ENCODE measurements at places on chromosomes 12 and 14. TPM values are rescaled to one million over a fixed set of nuclear protein-coding genes. Genes with fewer than 3 reads are reported as not detected.

DNA sequence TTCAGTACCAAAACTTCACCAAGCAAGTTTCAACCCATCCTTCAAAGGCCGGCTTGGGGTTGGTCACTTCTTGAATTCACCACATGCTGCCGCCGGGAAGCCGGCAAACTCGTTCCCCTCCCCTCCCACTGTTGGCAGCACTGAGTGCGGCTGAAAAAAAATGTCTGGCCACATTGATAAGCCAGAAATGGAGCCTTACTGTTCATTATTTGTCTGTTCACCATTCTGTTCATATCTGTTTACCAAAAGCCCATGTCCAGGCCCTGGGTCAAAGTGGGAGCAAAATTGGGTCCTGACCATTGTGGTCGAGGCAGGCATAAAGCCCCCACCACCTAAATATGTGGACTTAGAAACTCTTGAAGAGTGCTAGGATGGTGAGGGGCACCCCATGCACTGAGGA lies 7.3 kb upstream of the HSP90AA1 start:
- no peaks in the 10 kb centered on the region for H3K36me3 ChIP-seq
- no peak overlapping the region for H3K4me3 ChIP-seq
- H3K4me1 ChIP-seq = peaks cover 3% of the 10 kb centered on the region
- DNase-seq = no peak
- no peak overlapping the region for H3K27ac ChIP-seq
- no peaks in the 10 kb centered on the region for H3K27me3 ChIP-seq

The PTPRB gene
- total RNA-seq = 77.5 TPM

The CCDC197 gene
- not detected for total RNA-seq

- no peaks in the 10 kb centered on the region for H3K4me1 ChIP-seq
- no peaks in the 10 kb centered on the region for H3K27me3 ChIP-seq
- H3K27ac ChIP-seq = no peak overlapping the region
- DNase-seq = no peak
- H3K36me3 ChIP-seq = no peaks in the 10 kb centered on the region
Observed at GRCh38 chr12:80364056-80364455, 80.0 kb upstream of the PTPRQ start.

DNA sequence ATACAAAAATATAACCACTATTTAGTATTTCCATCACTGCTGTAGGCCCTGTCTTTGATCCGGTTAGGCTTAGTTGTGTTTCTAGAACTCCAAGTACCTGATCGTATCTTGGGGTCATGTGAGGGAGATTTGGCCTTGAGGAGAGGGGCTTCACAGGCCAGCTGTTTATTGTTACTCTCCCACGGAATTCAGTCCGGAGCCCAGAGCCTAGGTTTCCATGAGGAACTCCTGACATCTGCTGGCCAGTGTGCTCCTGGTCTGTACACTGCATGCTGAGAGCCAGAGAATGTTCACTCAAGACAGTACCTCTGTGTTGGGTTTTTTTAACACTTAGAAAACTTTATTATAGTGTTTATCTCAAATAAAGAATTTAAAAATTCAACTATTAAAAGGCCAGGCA lies 341.0 kb upstream of the TMEM132C start:
- H3K27me3 ChIP-seq = no peaks in the 10 kb centered on the region
- no peak overlapping the region for H3K27ac ChIP-seq
- no peaks in the 10 kb centered on the region for H3K36me3 ChIP-seq
- DNase-seq = no peak
- H3K4me3 ChIP-seq = no peak overlapping the region

The KLHL33 gene
- total RNA-seq = not detected

DNA sequence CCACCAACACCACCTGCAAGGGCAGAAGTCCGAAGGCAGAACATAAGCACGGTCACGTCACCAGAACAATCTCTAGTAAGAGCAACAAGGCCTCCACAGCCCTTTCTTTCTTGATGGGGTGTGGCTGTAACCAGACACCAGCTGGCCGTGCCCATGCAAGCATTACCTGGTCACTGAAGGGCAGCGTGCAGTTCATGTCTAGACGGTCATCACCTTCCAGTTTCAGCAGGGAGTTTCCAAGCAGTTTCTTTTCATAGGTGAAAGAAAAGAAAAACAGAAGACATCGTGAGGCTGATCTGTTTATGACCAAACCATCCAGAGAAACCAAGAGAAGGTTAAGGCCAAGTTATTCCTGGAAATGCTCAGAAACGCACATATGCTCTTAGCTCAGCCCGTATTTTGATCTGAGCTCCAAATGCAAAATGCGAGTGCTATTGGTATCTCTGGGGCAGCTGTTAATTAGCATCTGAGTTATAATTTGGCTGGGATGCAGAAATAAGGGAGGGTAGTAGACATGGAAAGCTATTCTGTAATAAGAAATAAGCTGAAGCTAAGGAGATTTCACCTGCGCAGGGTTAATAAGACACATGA lies 42.5 kb downstream of the PRKAB1 start:
- H3K4me3 ChIP-seq = no peak overlapping the region
- peak; percentile 91 for DNase-seq
- peaks cover 7% of the 10 kb centered on the region for H3K4me1 ChIP-seq
- H3K36me3 ChIP-seq = no peaks in the 10 kb centered on the region

The DNAI7 gene
- 0.72 TPM for total RNA-seq

GRCh38 chr12:131577766-131578165 lies 133.1 kb upstream of the SFSWAP start:
- no peaks in the 10 kb centered on the region for H3K27me3 ChIP-seq
- no peak overlapping the region for H3K27ac ChIP-seq
- no peak overlapping the region for H3K4me3 ChIP-seq
- no peaks in the 10 kb centered on the region for H3K4me1 ChIP-seq

DNA sequence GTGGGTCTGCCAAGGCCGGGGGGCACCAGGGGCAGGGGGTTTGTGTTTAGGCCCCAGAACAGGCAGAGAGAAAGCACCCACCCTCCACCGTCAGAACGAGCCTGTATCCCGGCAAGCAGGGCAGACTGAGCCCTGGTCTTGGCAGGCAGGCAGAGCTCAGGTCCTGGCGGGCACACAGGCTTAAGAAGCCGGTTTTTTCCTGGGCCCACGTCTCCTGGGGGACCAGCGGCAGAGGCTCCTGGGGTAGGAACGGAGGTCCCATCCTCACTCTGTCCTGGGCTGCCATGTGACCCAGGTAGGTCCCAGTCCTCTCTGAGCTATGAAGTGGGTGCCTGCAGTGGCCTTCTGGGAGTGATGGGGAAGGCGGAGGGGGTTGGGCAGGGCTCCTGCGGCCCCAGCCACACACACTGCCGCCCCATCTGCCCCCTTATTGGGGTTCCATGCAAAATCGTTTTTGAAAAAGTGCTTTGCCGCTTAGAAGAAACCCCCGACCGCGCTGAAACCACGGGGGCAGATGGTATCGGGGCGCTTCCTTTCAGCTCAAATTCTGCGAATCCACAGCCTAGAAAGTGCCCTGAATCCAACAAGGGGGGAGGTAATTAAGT lies 24.2 kb downstream of the SH2B3 start:
- no peaks in the 10 kb centered on the region for H3K27me3 ChIP-seq
- DNase-seq = no peak
- no peaks in the 10 kb centered on the region for H3K36me3 ChIP-seq
- H3K27ac ChIP-seq = peak overlapping the region; percentile 89
- H3K4me1 ChIP-seq = peaks cover 83% of the 10 kb centered on the region
- H3K4me3 ChIP-seq = no peak overlapping the region

- H3K27ac ChIP-seq = no peak overlapping the region
- H3K27me3 ChIP-seq = no peaks in the 10 kb centered on the region
- H3K4me1 ChIP-seq = no peaks in the 10 kb centered on the region
- no peak for DNase-seq
Observed at GRCh38 chr12:95986635-95987570, 9.2 kb downstream of the HAL start.

DNA sequence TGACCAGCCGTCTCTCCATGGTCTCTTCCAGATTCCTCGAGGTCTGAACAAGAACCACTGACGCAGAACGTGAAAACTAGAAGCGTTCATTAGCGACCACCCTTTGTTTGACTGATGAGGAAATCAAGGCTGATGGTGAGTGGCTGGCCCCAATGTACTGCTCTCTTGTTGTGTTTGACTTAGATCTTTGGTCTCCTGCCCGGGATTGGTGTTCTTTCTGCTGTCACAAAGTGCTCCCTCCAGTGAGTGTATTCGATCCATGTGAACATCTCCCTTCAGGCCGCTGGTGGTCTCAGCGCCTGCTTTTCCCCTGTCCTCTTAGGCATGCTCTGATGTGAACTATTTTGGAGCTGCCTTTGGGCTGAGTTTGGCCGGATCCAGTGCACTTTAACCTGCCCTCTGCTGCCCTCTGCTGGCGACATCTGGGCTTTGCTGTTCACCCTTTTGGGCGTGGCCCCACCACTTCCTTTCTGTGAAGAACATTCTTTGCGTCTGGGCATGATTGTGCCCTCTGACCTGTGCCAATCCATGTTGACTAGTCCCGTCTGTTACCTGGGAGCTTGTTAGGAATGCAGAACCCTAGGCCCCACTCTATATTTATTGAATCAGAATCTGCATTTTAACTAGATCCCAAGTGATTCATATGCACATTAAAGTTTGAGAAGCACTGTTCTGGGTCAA lies 279.1 kb downstream of the TTC6 start:
- no peaks in the 10 kb centered on the region for H3K36me3 ChIP-seq
- no peaks in the 10 kb centered on the region for H3K27me3 ChIP-seq
- no peaks in the 10 kb centered on the region for H3K4me1 ChIP-seq

DNA sequence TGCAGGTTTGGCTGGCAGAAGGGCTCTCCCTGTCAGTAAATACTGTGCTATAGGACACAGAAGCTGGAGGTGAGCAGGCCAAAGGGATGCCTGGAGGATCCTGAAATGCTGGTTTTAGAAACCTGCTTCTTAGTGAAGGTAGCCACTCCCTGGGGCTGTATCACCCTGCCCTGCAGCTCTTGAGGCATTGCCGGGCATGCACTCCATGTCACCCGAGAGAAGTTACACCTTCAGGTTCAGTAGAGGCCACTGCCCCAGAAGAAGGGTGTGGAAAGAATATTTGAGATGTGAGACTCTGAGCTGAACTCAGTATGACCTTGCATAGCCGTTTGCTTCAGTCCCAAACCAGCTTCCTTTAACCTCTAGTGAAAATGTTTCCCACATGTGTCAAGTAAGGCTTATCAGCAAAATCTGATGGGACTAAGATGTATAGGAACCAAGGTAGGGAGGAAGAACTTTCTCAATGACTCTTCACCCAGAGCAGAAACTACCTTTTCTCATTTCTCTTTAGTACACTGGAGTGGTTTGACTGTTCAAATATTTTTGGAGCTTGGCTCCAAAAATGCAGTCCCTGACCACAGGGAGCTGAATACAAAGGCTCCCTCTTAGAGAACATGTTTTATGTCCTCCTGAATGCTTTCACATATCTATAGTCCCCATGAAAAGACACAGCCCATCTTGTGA lies 164.5 kb upstream of the DYRK2 start:
- H3K4me3 ChIP-seq = no peak overlapping the region
- H3K27me3 ChIP-seq = no peaks in the 10 kb centered on the region
- H3K4me1 ChIP-seq = peaks cover 9% of the 10 kb centered on the region
- no peak for DNase-seq
- no peak overlapping the region for H3K27ac ChIP-seq

GRCh38 chr14:100577986-100578431 lies 9.2 kb downstream of the BEGAIN start:
- H3K36me3 ChIP-seq = no peaks in the 10 kb centered on the region
- no peaks in the 10 kb centered on the region for H3K4me1 ChIP-seq
- DNase-seq = no peak
- H3K27me3 ChIP-seq = no peaks in the 10 kb centered on the region
- no peak overlapping the region for H3K4me3 ChIP-seq

GRCh38 chr14:81331229-81332021 lies 68.7 kb downstream of the STON2 start:
- DNase-seq = no peak
- H3K27me3 ChIP-seq = no peaks in the 10 kb centered on the region
- no peak overlapping the region for H3K27ac ChIP-seq
- H3K4me3 ChIP-seq = no peak overlapping the region

GRCh38 chr12:56749853-56750252 lies 2.3 kb downstream of the PRIM1 start:
- no peak for DNase-seq
- H3K4me1 ChIP-seq = peaks cover 21% of the 10 kb centered on the region
- peak overlapping the region; percentile 25 for H3K27ac ChIP-seq
- no peak overlapping the region for H3K4me3 ChIP-seq
- H3K36me3 ChIP-seq = peaks cover 22% of the 10 kb centered on the region

DNA sequence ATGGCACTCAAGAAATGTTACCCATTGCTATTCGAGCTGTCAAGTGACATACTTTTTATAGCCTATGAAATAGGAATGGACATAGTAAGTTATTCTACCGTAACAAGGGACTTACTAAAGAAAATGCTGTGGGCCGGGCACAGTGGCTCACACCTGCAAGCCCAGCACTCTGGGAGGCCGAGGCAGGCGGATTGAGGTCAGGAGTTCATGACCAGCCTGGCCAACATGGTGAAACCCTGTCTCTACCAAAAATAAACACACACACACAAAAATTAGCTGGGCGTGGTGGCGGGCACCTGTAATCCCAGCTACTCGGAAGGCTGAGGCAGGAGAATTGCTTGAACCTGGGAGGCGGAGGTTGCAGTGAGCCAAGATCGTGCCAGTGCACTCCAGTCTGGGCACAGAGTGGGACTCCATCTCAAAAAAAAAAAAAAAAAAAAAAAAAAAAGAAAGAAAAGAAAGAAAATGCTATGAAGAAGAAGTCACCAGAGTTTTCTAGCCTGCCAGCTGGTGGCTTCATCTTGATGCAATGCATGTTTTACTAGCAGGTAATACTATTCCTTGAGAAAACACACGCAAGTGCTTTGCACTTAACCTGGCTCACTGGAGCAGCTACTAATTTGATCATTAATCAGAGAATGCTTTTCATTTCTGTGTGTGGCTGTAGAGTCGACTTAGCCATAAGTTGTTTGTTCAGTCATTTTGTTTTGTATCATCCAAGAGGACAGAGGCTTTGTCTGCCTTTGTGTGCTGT lies 166.7 kb upstream of the MYL2 start:
- no peak overlapping the region for H3K27ac ChIP-seq
- no peaks in the 10 kb centered on the region for H3K4me1 ChIP-seq
- H3K27me3 ChIP-seq = no peaks in the 10 kb centered on the region
- H3K36me3 ChIP-seq = no peaks in the 10 kb centered on the region

The PPM1H gene
- 14.2 TPM for total RNA-seq

The BCL11B gene
- total RNA-seq = 4.5 TPM

- no peak overlapping the region for H3K4me3 ChIP-seq
- no peaks in the 10 kb centered on the region for H3K27me3 ChIP-seq
- H3K4me1 ChIP-seq = no peaks in the 10 kb centered on the region
Observed at GRCh38 chr12:120206228-120206627, 5.3 kb upstream of the RPLP0 start.

DNA sequence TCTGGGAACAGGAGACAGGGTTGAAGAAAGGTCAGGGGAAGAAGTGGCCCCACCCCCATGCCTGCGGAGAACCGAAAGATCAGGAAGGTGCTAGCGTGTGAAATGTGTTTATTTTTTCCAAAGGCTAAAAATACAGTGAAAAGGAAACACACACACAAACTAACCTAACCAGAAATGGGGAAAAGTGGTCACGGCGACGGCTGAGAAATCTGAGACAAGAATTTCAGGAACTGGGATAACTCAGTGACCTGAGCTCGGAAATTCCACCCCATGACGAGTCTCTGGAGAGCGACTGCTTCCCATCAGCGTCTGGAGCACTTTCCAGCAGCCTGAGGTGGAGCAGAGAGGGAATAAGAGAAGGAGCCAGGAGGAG lies 16.6 kb upstream of the RND1 start:
- no peaks in the 10 kb centered on the region for H3K36me3 ChIP-seq
- no peaks in the 10 kb centered on the region for H3K27me3 ChIP-seq
- peak overlapping the region; percentile 23 for H3K4me3 ChIP-seq
- DNase-seq = peak; percentile 71
- peak overlapping the region; percentile 29 for H3K27ac ChIP-seq

The KRT2 gene
- total RNA-seq = not detected
